Skeletal muscle cell (primary cell): ENCODE measurements at places on chromosomes 12 and 14.

- no peak for DNase-seq
Measured at GRCh38 chr12:92602930-92603623, 99.7 kb upstream of the PLEKHG7 start.

DNA sequence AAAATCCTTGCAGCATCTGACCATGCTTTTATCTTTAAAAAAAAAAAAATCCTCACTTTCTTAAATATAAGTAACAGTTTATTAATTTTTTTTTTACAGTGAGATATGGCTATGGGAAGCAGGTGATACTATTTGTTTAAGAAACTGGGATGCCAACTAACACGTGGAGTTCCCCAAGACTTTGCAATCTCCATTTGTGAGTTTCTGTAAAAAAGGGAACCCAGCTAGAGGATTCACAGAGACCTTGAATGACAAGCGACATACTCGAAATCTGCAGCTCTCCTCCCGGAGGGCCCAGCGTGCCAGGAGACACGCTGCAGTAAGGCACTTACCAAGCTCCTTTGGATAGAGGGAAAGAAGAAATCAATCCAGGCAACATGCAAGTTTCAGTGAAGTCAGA, 30.1 kb downstream of the SLC15A4 start:
- no peak for DNase-seq

- no peak for DNase-seq
Measured at GRCh38 chr12:116654226-116654743, 83.6 kb downstream of the SPRING1 start.

- no peak for DNase-seq
Measured at GRCh38 chr14:104264495-104265265, 126.3 kb downstream of the KIF26A start.

- no peak for DNase-seq
Measured at GRCh38 chr12:26097046-26097878, 27.6 kb downstream of the BHLHE41 start.

DNA sequence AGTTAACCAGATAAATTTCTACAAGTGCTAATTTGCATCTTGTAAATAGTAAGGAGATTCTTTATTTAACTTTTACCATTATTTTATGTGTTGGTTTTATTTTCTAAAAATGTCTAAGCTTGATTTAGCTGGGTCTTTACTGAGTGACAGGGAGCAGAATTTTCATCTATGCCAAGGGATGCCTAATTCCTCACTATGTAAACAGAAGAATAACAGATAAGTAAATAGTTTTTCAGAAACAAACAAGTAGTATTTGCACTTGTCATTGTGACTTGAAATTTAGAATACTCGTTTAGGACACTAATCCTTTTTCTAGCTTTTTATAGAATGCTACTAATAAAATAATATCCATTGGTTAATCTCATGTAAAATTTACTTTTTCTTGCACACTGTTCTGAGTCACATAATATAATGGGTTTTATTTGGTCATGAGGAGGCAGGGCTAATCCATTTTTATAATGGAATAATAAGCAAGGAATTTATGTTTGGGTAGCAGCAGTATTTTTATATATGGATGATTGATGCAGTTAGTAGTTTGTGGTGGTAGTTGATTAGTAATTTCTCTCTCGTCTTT, 746.5 kb downstream of the SLC6A15 start:
- DNase-seq = no peak

DNA sequence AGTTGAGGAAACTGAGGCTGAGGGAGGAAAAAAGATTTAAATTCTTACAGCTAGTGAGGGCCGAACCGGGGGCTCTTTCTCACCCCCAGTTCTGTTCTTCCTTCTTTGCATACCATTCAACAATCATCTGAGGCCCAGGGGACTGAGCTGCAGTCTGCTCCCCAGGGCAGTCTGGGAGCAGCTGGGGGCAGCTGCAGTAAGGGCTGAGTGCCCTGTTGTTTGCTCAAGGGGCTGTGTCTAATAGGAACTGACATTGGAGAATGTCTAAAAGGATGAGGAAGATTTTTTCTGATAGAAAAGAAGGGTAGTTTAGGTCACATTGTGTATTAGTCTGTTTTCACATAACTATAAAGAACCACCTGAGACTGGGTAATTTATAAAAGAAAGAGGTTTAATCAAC, 42.2 kb downstream of the SLC17A8 start:
- DNase-seq = no peak

GRCh38 chr12:6867413-6868210, at the start of gene TPI1:
TSS of gene TPI1 (plus strand) at chr12:6867531. CDS start at chr12:6867567, 36 bp downstream.
- DNase-seq = no peak

- peak; percentile 62 for DNase-seq
Measured at GRCh38 chr12:52243856-52244614, 11.0 kb downstream of the KRT7 start.

- DNase-seq = no peak
Measured at GRCh38 chr14:31110872-31111271, 84.7 kb upstream of the STRN3 start.

- DNase-seq = peak; percentile 24
Measured at GRCh38 chr12:89383235-89384049, 31.1 kb upstream of the DUSP6 start.

- DNase-seq = peak; percentile 34
Measured at GRCh38 chr14:49768301-49769121, 558 bp downstream of the KLHDC2 start.

DNA sequence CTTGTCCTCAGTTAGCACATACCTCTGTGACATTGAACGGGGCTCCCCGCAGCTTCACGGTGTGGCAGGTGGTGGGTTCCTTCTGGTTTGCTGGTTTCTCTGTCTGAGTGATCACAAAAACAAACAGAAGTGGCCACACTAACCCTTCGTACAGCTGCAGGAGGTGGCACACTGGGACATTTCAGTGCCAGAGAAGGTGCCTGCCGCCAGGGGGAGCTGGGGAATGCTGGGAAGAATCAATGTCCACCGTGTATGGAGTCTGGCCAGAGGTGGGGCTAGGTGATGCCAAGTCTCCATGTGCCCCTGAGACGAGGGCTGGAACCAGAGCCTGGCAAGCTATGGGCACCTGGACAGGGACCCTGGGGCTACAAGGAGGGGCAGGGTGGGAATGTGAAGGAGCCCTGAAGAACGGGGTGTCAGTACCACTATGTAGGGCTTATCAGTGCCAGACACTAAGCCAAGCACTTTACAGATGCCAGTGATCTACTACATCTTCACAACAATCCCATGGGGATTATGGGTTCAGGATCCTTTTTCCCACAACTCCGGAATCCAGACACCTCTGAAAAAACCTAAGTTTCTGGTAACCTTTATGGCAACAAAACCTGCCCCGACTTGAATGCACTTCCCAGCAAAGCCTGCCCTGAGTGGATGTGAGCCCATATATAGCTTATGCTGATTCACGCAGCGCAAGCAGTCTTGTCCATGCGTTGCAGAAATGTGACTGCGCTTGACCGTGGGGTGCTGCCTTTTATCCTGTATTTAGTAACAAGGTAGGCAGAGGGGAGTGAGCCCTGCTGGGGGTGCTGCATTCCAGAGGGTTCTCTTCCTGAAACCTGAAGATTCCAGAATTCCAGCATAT, 10.8 kb downstream of the RBM19 start:
- DNase-seq = no peak

DNA sequence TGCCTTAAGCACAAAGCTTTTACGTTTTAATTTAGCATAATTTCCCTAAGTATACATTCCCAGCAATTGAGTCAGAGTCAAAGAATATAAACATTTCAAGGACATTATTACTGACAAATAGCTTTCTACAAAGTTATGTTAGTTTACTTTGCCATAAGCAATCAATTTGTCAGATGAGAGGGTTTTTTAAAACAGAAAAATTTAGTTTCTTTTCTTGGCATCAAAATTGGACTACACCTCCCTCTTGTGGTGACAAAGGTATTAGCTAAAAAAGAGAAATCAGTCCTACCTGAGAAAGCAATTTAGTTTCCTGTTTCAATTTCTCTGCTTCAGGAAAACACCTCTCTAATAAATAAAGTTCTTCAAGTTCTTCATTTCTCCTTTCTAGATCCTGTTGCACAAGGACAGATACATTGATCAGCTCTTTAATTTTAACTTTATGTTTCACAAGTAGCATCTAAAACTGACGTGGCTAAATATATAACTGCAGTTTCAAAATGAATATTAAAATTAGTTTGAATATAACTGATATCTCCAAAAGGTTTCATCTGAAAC, 39.9 kb downstream of the DNAI7 start:
- DNase-seq = no peak

GRCh38 chr12:120211904-120212283, 11.0 kb upstream of the RPLP0 start:
- no peak for DNase-seq

- DNase-seq = no peak
Measured at GRCh38 chr12:20289520-20289919, 78.8 kb upstream of the PDE3A start.

GRCh38 chr14:93959239-93960107, 16.9 kb downstream of the ASB2 start:
- DNase-seq = no peak

GRCh38 chr14:86865934-86866333, 1127.0 kb downstream of the GALC start:
- DNase-seq = no peak

DNA sequence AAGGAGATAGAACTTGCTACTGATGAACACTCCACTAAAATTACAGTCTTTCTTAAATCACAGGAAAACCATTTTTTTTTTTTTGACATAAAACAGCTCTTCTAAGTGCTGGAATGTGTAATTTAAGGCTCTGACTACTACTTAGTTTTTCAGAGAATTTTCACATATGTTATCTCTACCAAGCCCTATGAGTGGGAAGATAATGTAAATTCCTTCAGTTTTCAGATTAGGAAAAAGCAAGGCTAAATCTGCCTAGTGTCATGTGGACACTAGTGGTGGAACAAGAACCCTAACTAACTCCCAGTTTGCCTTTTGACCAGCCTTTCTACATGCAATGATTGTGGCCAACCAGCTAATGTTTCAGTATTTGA, 37.3 kb upstream of the CSRP2 start:
- no peak for DNase-seq

GRCh38 chr12:119938049-119938667, 50.9 kb upstream of the BICDL1 start:
- DNase-seq = no peak

- no peak for DNase-seq
Measured at GRCh38 chr12:29234965-29235626, 86.0 kb downstream of the FAR2 start.

GRCh38 chr12:63064080-63064479, 86.9 kb downstream of the AVPR1A start:
- no peak for DNase-seq

DNA sequence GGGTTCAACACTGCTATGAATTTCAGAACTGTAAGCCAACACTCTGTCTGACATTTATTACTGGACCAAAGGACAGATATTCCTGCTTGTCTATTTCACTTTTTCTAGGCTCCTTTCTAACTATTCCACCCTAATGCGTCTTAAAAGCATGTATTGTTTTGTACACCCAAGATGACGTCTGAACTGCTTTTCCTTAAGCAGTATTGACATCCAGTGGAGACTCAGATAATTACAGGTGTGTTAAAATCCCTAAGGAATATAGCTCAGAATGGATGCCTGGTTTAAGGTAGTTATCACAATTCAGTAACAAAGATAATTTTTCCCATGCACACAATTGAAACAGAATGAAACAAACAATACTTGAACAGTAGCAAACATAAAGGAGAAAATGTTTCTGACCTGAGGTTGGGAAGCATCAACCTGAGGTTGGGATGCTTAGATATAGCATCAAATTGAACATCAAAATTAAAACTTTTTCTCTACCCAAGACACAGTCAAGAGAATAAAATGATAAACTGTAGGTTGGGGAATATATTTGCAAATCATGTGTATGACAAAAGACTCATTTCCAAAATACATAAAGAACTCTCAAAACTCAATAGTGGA, 93.7 kb upstream of the PTPRR start:
- DNase-seq = peak; percentile 41

DNA sequence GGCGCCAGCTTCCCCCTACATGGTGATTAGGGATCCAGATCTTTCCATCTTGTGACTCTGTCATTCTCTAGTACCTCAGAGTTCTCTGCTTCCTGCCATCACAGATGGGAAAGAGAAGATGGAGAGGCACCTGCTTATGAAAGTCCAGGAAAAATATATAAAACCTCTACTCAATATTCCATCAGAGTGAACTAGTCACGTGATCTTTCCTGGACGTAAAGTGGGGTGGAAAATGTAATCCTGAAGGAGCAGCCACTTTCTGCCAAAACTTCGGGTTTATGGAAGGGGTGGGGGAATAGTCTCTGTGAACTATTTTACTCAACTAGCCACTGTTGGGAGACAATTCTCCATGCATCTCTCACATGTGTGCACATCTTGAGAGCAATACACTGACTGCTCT, 47.7 kb downstream of the STAB2 start:
- DNase-seq = no peak

- DNase-seq = no peak
Measured at GRCh38 chr14:98692832-98693231, 579.2 kb downstream of the BCL11B start.

GRCh38 chr14:55200651-55201050, 9.3 kb upstream of the DLGAP5 start:
- DNase-seq = no peak

- DNase-seq = no peak
Measured at GRCh38 chr14:37580146-37580545, 14.9 kb downstream of the FOXA1 start.

DNA sequence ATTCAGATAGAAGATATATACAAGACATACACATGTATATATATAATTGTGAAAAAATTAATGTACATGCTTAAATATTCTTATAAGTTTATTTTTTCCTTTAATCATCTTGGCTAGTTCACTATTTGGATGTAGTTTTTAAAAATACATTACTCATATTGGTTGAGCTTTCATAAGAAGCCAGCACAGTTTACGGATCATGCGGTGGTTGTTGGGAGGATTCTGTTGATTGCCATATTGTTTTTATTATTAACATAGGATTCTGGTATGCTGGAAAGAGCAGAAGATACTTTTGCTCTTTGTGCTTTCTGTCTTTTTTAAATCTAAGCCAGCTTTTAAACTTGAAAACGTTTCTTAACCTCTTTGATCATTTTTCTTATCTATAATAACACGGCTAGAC, 163.4 kb downstream of the OTOGL start:
- DNase-seq = no peak

DNA sequence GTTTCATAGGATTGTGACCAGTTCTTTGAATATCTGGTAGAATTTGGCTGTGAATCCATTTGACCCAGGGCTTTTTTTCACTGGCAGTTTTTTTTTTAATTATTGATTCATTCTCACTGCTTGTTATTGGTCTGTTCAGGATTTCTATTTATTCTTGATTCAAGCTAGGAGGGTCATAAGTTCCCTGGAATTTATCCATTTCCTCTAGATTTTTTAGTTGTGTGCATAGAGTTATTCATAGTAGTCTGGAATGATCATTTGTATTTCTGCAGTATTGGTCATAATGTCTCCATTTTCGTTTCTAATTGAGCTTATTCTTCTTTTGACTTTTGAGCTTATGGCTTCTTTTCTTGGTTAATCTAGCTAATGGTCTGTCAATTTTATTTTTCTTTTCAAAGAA, 291.6 kb downstream of the AKAP6 start:
- DNase-seq = no peak

DNA sequence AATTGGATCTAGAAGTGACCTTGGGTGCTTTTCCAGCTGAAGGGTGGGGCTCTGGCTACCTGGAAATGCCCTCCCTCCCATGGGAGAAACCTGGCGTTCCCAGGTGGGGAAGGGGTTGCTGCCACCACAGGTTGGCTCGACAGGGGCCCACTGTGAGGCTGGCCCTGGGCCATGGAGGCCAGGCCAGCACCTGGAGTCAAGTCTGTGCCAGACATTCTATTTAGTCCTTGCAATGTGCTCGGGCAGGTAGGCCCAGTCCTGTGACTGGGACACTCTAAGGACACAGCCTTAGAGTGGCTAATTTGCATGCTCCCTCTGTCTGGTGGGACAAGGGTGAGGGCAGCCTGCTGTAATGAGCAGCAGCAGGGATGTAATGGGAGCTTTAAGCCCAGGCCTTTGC, 11.9 kb downstream of the VRTN start:
- DNase-seq = no peak

GRCh38 chr12:71155225-71155624, 2.6 kb downstream of the TSPAN8 start:
- DNase-seq = no peak
